ENCODE measurements at places on chromosomes 5 and 9.

GRCh38 chr5:40649463-40650030, 30.2 kb upstream of the PTGER4 start:
- no peak for DNase-seq

GRCh38 chr9:77883846-77884771, 147.5 kb downstream of the GNAQ start:
- DNase-seq = no peak

- DNase-seq = no peak
These were observed 6.1 kb downstream of the IRX4 start for GRCh38 chr5:1876660-1877064.

DNA sequence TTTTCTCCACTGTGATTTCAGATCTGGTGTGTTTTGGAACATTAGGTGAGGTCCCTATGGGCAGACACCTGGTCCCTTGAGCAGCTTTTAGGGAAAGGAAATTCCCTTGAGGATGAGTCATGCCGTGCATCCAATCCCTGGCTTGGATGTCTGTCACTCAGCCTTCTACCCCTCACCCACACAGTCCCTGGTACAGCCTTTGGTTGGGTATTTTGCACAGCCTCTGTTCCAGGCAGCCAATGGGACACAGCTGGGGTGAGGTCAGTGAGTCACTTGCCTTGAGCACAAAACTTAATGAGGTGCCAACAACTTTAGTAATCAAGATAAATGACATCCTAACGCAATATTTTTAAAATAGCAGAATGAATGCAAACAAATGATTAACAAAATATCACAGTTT, 22.7 kb upstream of the SVEP1 start:
- DNase-seq = no peak

DNA sequence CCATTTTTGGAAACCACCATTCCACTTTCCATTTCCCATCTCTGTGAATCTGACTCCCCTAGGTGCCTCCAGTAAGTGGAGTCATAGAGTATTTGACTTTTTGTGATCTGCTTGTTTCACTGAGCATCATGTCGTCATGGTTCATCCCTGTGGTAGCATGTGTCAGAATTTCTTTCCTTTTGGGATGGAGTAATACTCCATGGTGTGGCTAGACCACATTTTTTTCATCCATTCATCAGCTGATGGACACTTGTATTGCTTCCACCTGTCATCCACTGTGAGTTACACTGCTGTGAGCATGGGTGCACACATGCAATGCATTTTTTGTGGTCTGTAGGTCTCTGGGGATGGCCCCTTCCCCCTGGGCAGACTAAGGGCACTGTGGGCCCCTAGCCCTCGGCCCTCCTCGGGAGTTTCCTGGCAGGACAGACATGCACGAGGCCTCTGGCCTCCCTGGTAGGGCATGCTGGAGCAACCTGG, 115.9 kb downstream of the GADD45G start:
- DNase-seq = no peak

DNA sequence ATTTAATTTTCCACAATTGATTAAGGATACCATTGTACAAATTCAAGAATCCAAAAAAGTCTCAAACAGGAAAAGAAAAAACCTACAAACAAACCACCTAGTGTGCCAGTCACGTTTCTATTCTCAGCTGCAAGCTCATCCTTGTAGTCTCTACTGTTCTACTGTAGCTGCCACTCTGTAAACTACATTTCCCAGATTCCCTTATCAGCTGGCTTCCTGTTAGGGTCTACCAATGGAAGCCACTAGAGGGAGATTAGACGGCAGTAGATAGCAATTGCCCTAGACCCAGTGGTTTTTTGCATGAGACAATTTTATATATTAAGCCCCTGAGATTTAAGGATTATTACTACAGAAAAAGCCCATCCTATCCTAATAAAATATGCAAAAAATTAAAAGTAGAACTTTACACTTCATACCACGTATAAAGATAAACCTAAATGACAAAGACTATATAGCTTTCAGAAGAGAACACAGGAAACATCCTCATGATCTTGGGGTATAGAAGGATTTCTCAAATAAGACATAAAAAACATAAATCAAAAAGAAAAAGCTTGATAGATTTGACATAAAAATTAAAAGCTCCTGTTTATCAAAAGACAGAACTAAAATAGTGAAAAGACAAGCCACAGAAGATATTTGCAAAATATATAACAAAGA, 37.4 kb downstream of the P4HA2 start:
- no peak for DNase-seq

- no peak for DNase-seq
These were observed 6.2 kb downstream of the NKD2 start for GRCh38 chr5:1014781-1015221.

DNA sequence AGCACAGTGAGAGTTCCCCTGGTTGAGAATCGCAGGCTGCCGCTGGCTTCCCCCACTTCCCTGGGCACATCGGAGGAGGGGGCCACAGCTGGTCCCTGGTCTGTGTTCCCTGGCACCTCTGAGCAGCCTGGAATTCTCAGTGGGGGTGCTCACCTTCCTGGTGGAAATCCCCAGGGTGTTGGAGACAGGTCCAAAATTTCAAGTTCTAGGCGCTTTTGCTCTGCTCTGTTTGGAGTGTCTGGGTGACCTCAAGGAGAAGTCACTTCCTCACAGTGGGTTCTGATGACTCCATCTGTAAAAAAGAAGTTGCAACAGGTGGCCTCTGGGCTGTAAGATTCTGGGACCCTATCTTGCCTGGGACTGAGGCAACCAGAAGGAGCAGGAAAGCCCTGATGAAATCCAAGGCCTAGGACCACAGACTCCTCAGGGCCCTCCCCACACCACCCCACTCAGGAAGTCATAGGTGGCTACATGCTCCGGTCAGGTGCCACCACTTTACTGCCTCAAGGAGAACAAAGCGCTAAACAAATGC, at the start of gene TRAF1:
Gene TRAF1 (minus strand): TSS at position 400 of the 532 bp plus-strand sequence. CDS start 721 bp downstream, outside the sequence.
- peak; percentile 25 for DNase-seq

DNA sequence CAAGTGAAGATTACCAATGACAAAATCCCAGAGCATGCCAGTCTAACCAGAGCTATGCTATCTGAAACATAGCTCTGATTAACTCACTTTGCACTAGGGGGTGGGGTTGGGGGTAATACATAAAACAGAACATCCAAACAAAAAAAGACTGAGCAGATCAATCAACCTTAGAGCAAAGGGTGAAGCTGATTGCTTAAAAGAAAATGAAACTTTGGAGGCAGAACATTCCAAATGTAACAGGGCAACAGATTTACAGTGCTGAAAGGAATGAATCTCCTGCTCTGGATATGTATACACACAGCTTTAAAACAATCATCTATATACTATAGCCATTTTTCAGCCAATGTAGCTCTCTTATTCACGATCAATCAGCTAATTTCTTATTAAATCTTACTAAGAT, 4.9 kb downstream of the IL6ST start:
- DNase-seq = no peak

- no peak for DNase-seq
These were observed 123.9 kb upstream of the IER5L start for GRCh38 chr9:129301941-129302340.

DNA sequence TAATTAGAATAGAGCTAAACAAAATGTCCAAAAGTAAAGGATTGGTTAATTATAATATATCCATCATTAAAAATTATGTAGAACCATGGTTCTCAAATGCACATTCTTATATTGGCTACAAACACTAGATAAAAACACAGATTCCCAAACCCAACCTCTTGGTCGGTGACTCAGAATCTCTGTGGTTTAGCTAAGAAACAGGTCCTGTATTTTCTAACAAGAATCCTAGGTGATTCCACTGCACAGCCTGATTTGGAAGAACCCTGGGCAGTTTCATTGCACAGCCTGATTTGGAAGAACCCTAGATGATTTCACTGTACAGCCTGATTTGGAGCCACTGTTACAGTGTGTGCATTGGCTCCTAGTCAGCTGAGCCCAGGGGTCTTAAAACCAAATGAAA, 67.9 kb downstream of the KIAA1958 start:
- DNase-seq = no peak

Data from T-helper 9 cell (primary cell).